ENCODE measurements at places on chromosomes 5 and 9. TPM values are rescaled to one million over a fixed set of nuclear protein-coding genes. Genes with fewer than 3 reads are reported as not detected.

DNA sequence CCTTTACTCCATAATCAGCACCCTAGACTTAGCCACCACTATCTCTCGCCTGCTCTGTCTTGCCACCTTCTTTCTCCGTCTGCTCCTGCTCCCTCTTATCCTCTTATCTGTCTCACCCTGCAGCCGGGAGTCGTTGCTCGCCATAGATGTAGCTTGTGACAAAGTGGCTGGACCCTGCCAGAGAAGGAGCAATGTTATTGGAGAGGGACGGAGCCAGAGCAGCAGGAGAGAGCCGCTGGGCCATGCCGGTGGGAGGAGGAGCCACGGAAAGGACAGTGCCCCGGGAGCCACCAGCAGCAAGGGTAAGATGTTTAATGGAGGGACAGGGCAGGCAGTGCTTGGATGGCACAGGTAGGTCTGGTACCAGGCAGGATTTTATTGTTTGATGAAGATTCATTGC, 137.3 kb downstream of the SEC61B start:
- DNase-seq = no peak

GRCh38 chr9:76644171-76644570, 120.1 kb upstream of the PCA3 start:
- DNase-seq = no peak

Gene ISOC1
- 73.8 TPM for total RNA-seq

DNA sequence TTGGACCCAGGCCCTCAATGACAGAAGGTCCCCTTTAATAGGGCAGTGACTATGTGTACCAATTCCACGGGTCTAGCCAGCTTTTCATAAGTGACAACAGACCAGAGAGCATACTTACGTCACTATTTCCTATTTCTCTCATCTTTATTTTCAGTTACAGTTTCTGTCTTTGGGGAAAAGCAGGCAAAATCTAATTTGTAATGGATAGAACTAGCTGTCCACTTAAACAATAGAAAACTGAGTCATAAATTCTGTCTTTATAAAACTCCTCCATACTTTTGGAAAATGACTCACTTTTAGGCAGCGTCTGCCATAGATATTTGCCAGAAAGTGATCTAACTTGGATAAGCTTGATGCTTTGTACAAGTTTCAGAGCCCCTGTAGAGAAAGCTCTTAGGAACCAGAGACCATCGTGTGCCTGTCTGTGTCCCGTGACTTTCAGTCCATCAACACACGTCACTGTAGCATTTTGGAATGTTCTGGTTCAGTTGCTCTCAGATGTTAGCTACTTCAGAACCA, 101.9 kb downstream of the F2RL2 start:
- no peak for DNase-seq

DNA sequence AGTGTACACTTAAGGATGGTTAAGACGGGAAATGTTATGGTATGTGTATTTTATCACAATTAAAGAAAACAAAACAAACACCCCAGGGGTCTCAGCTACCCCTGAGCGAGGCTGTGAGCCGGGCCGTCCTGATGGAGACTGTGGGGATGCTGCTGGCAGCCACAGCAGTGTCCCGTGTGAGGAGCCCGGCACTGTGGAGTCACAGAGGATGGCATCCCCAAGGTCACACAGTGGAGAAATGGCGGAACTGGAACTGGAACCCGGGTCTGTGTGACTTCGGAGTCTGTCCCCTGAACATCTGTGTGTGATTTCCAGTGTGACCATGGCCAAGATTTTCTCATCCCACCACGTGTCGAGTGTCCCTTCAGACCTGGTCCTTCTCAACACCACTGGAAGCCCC, 80.7 kb upstream of the PHYKPL start:
- no peak for DNase-seq

Gene PPP3R2
- not detected for total RNA-seq

GRCh38 chr5:37871023-37871815, 31.4 kb upstream of the GDNF start:
- no peak for DNase-seq

Gene SLC45A2
- not detected for total RNA-seq

Gene MARVELD2
- 1.7 TPM for total RNA-seq

GRCh38 chr5:97172227-97172626, 10.8 kb downstream of the RIOK2 start:
- DNase-seq = no peak

Gene FREM1
- total RNA-seq = 6.5 TPM

GRCh38 chr5:118963169-118963568, 25.2 kb downstream of the DTWD2 start:
- DNase-seq = no peak

DNA sequence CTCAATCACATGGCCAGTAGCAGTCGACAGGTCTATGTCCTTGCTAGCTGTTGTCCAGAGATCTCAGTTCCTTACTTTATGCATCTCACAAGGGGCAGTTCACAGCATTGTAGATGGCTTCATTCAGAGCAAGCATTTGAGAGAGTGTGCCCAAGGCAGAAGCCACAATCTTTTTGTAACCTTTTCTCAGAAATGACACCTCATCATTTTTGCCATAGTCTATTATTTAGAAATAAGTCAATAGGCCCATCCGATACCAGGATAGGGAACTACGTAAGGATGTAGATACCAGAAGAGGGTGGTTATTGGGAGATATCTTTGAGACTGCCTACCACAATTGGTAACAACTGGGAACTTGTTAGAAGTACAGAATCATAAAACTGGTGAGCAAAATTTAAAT, 37.1 kb downstream of the LURAP1L start:
- DNase-seq = no peak

- no peak for DNase-seq
Measured at GRCh38 chr5:156741516-156741915, 108.6 kb upstream of the PPP1R2B start.

DNA sequence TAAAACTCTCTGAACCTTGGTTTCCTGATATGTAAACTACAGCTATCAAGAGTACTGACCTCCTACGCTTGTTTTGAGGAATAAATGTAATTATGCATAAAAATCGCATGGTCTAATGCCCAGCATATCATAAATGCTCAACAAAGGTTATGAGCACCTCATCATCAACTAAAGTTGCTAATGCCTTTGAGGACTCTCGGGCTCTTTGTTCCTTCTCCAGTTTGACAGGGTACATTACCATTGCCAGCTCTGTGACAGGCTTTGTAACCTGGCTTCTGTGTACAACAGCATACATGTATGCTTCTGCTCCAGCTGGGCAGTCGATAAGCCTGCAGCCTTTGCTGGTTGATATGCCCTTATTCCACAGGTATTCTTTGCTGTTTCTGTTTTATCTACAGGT, 95.2 kb downstream of the C9orf152 start:
- no peak for DNase-seq

All from heart left ventricle (tissue), 16 donors.